Cardiac ventricle fibroblast (primary cell): ENCODE measurements at places on chromosomes 7 and 10. TPM values are rescaled to one million over a fixed set of nuclear protein-coding genes. Genes with fewer than 3 reads are reported as not detected.

The HYAL4 gene
- not detected in 2 replicates for total RNA-seq

The PON1 gene
- total RNA-seq: not detected in 2 replicates

The CAV2 gene
- total RNA-seq: 43.2 and 58.3 TPM in 2 replicates

The BUD31 gene
- total RNA-seq: 71.8 and 77.4 TPM in 2 replicates

The ATG9B gene
- total RNA-seq: 0.25 TPM in 1 of 2 replicates, not detected in the other

The EPHA1 gene
- total RNA-seq: not detected in 2 replicates

The SLC13A1 gene
- total RNA-seq: not detected in 2 replicates

The GCK gene
- total RNA-seq: 0.20 and 0.69 TPM in 2 replicates

The MMP21 gene
- total RNA-seq: 0.15 TPM in 1 of 2 replicates, not detected in the other

The PARP12 gene
- total RNA-seq: 11.9 and 12.6 TPM in 2 replicates

The MMD2 gene
- not detected in 2 replicates for total RNA-seq

The CHAT gene
- not detected in 2 replicates for total RNA-seq

The TMEM270 gene
- not detected in 2 replicates for total RNA-seq

The WNT16 gene
- total RNA-seq: not detected in 2 replicates

The CALHM3 gene
- not detected in 2 replicates for total RNA-seq

The RGR gene
- total RNA-seq: not detected in 2 replicates

The FAM131B gene
- 0.94 and 1.5 TPM in 2 replicates for total RNA-seq
